Activated T-cell treated with anti-CD3 and anti-CD28 coated beads, Interleukin-2, amount 50 U/mL, for 48 hours (primary cell): ENCODE measurements at places on chromosomes 13 and 19.

DNA sequence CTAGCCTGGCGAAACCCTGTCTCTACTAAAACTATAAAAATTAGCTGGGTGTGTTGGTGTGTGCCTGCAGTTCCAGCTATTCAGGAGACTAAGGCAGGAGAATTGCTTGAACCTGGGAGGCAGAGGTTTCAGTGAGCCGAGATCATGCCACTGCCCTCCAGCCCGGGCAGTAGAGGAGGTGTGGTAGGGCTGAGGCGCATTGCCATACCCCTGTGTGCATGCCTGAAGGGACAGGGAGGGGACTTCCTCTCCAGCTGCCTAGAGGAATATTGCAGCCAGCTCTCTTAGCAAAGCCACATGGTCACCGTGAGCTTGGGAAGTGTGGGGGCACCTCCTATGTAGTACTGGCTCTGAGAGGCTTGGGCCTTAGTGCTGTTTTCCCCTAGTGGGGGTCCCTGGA is 29.2 kb upstream of the PEPD start:
- DNase-seq, result no peak

GRCh38 chr19:45045671-45046353 is 7.0 kb downstream of the CLASRP start:
- DNase-seq, result no peak

DNA sequence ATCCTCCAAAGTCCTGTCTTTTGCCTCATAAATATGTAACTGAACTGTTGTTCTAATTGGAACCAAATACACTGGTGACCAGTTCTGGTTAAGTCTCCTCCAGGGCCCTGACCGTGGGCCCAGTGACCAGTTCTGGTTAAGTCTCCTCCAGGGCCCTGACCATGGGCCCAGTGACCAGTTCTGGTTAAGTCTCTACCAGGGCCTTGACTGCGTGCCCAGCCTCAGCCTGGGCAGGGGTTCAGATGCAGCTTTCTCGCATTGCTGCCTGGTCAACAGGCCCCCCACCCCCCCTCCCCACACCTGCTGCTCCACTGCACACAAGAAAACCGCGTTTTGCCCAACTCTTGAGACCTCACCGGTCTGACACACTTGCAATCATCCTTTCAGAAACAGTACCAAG is 3.8 kb upstream of the GRTP1 start:
- DNase-seq, result no peak

DNA sequence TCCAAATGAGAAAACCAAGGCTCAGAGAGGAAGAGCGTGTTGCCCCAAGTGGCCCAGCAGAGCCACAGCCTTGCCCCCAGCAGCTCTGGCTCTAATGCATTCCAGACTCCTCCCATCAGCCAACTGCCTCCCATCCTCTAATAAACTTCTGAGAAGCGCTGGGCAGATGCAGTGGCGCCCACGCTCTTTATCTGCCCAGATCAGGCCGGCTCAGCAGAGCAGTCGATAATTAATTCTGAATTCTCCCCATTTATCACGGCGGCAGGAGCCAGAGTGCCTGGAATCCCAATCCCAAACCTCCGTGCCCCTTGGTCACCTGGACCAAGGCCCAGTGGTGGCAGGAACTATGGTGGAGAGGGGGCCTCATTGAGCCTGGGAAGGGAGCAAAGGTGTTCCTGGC is 13.9 kb downstream of the TINCR start:
- no peak for DNase-seq

DNA sequence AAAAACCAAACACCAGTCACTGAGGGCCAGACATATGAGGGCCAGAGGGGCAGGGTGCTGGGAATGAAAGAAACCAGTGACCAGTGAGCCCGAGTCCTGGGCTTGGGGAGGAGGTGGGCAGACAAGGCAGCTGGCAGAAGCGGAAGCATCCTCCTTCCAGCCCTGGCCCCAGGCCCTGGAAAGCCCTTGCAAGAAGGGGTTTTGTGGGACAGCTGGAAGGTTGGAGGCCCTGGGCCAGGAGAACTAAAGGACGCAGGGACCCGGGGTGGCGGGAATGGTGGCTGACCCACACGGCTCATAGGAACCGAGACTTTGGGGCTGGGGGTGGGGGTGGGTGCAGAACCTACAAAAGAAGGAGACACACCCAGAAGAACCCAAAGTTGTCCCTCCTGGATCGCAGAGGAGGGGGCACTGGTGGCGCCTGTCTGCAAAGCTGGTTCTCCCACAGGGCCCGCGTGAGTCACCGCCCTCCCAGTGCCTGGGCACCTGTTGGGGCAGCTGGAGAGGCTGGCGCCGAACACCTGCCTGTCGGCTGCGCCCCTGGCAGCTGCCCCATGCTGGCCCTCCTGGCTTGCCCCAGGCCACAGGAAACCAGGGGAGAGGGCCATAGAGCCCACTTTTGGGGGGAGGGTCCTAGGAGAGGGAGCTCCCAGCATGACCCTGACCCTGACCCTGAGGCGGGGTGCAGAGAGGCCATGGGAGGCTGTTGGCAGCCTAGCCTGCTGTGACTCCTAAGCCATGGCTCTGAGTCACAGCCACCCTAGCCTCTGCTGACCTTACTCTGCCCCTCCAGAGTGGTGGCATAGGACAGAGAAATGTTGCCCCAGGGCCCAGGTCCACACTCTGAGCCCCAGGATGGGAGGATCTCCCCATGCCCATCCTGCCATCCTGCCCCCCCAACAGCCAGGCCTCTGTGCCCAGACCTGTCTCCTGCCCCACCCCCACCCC is 802 bp downstream of the DMPK start:
- no peak for DNase-seq
